ENCODE measurements at places on chromosomes 11 and 22. TPM values are rescaled to one million over a fixed set of nuclear protein-coding genes. Genes with fewer than 3 reads are reported as not detected.

The RELT gene
- 6.9 TPM for total RNA-seq

The GLYATL1 gene
- not detected for total RNA-seq

The OR8G1 gene
- total RNA-seq: not detected

The RIN1 gene
- 31.6 TPM for total RNA-seq

The OR6T1 gene
- total RNA-seq: not detected

The CABP7 gene
- total RNA-seq: 0.17 TPM

The CCDC73 gene
- total RNA-seq: not detected

The PGM2L1 gene
- total RNA-seq: 17.2 TPM

The SPI1 gene
- 0.10 TPM for total RNA-seq
